Stimulated activated CD8-positive, alpha-beta memory T cell treated with anti-CD3 and anti-CD28 coated beads, Interleukin-7, amount 100 ng/mL, for 1 hour (primary cell): ENCODE measurements at places on chromosomes 3 and 15.

DNA sequence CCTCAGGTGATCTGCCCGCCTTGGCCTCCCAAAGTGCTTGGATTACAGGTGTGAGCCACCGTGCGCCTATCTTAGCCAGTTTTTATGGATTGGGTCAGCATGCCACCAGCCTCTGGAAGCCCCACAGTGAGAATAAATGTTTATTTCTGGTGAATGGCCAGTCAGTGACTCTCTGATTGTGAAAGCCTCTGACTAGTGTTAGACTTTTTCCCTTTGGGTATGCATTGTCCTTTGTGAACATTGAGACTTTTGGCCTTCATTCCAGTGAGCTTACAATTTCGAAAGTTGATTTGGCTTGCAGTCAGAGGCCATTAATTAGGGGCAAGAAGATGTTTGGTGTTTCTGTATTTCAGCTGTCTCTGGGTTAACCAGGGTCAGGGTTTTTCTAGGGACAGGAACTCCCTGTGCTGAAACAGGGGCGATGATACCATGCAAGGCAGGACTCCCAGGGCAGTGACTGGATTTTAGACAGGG lies 274.5 kb upstream of the C2CD4B start:
- no peak for DNase-seq

- DNase-seq: no peak
These were observed 131.2 kb downstream of the CD47 start for GRCh38 chr3:107959550-107960154.

DNA sequence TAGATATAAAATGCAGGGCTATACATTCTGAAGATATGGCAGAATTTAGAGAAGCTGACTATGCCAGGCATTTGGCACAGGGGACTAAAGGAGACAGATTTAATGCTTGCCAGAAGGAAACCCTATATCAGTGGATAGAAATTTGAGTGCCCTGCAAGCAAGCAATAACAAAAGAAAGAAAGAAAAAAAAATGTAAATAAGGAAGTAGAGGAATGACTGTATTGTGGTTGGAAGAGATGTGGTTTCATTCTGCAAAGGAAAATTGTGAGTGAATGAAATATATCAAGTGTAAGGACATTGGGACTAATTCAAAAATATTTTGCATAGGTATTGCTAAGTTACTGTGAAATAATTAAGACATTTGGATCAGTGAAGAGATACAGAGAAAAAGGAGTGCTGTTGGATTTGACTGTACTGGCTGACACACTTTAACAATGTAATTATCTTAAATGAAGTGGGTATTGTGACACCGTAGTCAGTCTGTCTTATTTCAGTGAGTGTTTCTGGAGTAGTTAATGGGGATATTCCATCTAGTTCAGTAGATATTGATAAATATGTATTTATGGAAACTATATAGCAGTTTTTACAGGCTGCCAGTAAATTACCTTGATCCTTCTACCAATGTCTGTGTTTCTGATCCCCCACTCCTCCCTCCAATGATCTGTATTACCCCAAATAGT lies 418.2 kb downstream of the CNTN4 start:
- no peak for DNase-seq

DNA sequence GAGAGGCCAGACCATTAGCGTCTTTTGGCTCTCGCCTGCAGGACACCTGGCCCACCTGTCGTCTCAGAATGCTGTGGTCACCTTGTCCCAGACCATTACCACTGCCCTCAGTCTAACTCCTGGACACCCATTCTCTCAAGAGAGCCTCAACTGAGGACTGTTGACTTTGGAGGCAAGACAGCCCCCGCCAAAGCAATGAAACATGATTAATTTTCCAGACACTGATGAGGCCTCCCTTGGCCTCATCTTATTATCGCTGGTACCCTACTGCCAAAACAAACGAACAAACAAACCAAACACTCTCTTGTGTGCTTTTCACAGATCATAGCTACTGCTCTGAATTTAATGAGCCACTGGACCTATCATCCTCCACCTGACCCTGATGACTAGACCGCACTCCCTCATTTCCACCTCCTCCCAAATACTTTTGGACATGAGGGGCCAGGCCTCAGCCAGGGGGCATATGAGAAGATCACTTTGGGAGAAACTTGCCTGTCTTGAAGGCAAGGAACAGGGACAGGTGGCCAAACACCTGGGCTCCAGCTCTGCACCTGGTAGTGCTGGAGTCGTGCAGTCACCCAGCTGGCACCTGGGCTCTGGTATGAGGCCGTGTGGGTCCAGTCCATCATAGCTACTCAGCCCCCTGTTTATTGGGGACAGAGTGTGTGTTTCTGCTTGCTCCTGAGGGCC lies 27.6 kb downstream of the ALS2CL start:
- DNase-seq: no peak

GRCh38 chr3:112966633-112967032 lies 8.3 kb downstream of the CD200R1 start:
- no peak for DNase-seq

- DNase-seq: no peak
These were observed 664.0 kb upstream of the SGO1 start for GRCh38 chr3:20849975-20850374.

DNA sequence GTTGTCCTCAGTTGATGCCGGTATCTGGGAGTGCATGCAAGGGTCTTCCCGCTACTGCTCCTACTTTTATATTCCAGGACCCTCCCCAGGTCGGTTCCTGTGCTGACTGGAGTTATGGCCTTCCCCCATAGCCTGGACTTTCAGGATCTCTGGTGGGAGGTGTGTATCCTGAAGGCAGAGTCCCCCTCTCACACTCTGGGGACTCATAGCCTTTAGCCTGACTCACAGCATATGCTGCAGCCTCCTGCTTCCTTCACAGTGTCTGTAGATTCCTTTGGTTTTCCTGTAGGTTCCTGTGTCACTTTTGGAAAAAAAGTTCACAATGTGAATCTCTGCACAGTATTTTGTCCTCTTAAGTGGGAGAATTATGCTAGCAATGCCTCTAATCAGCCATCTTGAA lies 180.6 kb upstream of the RBMS3 start:
- DNase-seq: no peak

GRCh38 chr3:195007766-195008165 lies 263.2 kb downstream of the XXYLT1 start:
- DNase-seq: no peak

DNA sequence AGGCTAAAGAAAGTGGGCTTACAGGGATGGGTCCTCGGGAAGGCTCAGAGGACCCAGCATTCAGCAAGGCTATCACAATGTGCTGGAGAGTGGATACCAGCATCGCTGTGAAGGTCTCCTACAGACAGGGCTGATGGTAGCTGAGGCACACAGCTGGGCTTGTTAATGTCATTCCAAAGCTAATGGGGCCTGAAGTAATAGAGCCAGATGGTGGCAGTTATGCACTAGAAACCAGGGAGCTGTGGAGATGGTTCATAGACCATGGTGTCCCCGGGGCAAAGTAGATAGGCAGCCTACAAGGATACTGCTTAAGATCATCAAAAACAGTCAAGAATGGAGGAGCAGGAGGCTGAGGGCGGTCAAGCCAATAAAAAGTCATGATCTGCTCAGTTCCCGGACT lies 24.8 kb upstream of the BOC start:
- DNase-seq: no peak
